ENCODE measurements at places on chromosomes 16 and 17. TPM values are rescaled to one million over a fixed set of nuclear protein-coding genes. Genes with fewer than 3 reads are reported as not detected.

- no peak overlapping the region for H3K4me3 ChIP-seq
- no peaks in the 10 kb centered on the region for H3K27me3 ChIP-seq
- H3K36me3 ChIP-seq, result no peaks in the 10 kb centered on the region
- H3K4me1 ChIP-seq, result no peaks in the 10 kb centered on the region
Observed at GRCh38 chr17:53186001-53186400, 636.7 kb upstream of the KIF2B start.

The SMIM36 gene
- total RNA-seq, result not detected

- no peak for DNase-seq
- no peaks in the 10 kb centered on the region for H3K27me3 ChIP-seq
- no peak overlapping the region for H3K4me3 ChIP-seq
- H3K36me3 ChIP-seq, result peaks cover 98% of the 10 kb centered on the region
Observed at GRCh38 chr17:81272616-81273015, 22.5 kb downstream of the SLC38A10 start.

GRCh38 chr17:31488264-31488981, 96.9 kb downstream of the RAB11FIP4 start:
- H3K27me3 ChIP-seq, result no peaks in the 10 kb centered on the region
- peak; percentile 66 for DNase-seq
- H3K27ac ChIP-seq, result peak overlapping the region; percentile 93
- H3K4me3 ChIP-seq, result peak overlapping the region; percentile 47

The PERCC1 gene
- total RNA-seq, result not detected

The SLC25A10 gene
- 17.6 TPM for total RNA-seq

DNA sequence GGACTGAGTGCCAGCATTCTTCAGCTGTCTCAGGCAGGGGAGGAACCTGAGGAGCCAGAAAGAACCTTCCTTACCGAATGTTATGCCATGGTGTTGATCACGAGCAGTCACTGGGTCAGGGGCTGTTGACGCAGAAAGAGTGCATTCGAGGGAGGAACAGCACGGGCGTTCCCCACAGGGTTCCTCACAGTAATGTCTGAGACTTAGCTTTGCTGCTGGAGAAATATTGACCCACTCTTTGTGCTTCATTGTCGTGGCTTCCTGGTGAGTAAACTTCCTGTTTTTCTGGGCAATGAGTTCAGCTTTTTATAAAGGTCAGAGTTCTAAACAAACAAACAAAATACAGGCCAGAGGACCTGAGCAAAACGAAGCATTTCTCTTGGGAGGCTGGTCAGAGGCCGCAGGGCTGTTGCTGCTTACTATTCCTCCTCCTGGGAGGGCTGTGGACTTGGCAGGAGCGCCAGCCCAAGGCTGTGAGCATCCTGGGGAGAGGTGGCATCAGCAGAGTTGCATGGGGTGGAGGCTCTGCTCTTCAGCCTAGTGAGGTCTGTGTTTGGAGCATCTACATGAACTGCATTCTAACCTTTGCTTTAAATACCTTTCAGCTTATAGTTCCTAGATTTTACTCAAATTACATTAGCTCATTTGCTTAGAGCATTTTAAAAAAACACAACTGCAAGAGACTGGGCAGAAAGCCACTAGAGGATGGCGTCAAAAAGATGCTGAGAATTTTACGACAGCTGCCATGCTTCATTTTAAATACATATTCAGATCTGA, 143.1 kb upstream of the CACNG5 start:
- H3K27ac ChIP-seq, result no peak overlapping the region
- H3K4me3 ChIP-seq, result no peak overlapping the region
- no peaks in the 10 kb centered on the region for H3K27me3 ChIP-seq
- H3K36me3 ChIP-seq, result peaks cover 27% of the 10 kb centered on the region
- DNase-seq, result no peak
- peaks cover 10% of the 10 kb centered on the region for H3K4me1 ChIP-seq

GRCh38 chr17:6474376-6474775, 30.1 kb downstream of the PIMREG start:
- H3K27me3 ChIP-seq, result no peaks in the 10 kb centered on the region
- H3K36me3 ChIP-seq, result peaks cover 19% of the 10 kb centered on the region
- no peak for DNase-seq
- no peak overlapping the region for H3K4me3 ChIP-seq
- H3K4me1 ChIP-seq, result no peaks in the 10 kb centered on the region

The NPIPB9 gene
- total RNA-seq, result not detected

GRCh38 chr17:71071837-71072236, 902.5 kb downstream of the KCNJ2 start:
- H3K4me3 ChIP-seq, result no peak overlapping the region
- H3K36me3 ChIP-seq, result no peaks in the 10 kb centered on the region
- no peak for DNase-seq
- no peaks in the 10 kb centered on the region for H3K27me3 ChIP-seq

- H3K36me3 ChIP-seq, result no peaks in the 10 kb centered on the region
- H3K27ac ChIP-seq, result no peak overlapping the region
- no peaks in the 10 kb centered on the region for H3K4me1 ChIP-seq
- DNase-seq, result no peak
Observed at GRCh38 chr16:35744726-35745125, 2285.3 kb downstream of the TP53TG3F start.

DNA sequence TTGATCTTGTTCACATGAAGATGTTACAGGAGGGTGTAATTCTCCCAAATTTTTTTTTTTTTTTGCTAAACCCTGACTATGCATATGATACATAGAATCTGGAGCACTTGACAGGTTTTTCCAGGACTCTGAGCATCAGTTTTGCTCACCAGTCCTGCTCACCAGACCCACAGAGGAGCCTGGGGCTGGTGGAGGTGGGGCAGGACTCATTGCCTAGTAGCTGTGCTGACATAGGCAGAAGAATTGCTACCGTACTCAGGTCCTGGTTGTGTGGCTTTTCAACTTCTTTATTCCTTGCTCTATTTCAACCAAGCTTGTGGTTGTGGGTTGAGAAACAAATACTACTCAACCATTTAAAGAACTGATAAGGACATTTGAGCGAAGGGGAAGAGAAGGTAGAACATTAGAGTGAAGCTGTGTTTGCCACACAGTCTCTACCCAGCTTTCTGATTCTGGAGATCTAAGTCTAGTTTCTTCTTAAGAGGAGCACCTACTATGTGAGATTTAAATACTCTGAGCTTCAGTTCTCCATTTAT, 212.4 kb downstream of the UTP18 start:
- no peaks in the 10 kb centered on the region for H3K4me1 ChIP-seq
- no peak for DNase-seq
- no peak overlapping the region for H3K27ac ChIP-seq
- no peaks in the 10 kb centered on the region for H3K36me3 ChIP-seq
- peaks cover 17% of the 10 kb centered on the region for H3K27me3 ChIP-seq
- H3K4me3 ChIP-seq, result no peak overlapping the region

DNA sequence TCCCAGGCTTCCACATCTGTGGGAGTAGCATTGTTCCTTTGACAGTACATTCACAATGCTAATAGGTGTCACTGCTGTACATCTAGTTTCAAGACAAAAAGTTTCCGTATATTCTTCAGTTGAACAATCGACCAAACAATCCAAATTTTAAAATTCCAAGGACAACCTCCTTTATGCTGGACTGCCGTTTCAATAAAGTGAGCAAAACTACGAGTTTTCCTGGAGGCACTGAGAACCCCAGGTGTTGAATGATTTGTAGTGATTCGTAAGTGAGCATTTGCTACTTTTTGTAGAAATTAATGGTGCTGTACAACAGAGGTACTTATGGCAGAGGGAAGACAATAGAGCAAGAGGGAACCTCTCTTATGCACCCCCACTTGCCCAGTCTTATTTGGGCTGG, 71.2 kb upstream of the NACA2 start:
- DNase-seq, result no peak
- H3K4me1 ChIP-seq, result no peaks in the 10 kb centered on the region
- no peak overlapping the region for H3K27ac ChIP-seq
- no peaks in the 10 kb centered on the region for H3K36me3 ChIP-seq

The NTN3 gene
- 1.8 TPM for total RNA-seq

The TM4SF5 gene
- total RNA-seq, result 6.7 TPM

DNA sequence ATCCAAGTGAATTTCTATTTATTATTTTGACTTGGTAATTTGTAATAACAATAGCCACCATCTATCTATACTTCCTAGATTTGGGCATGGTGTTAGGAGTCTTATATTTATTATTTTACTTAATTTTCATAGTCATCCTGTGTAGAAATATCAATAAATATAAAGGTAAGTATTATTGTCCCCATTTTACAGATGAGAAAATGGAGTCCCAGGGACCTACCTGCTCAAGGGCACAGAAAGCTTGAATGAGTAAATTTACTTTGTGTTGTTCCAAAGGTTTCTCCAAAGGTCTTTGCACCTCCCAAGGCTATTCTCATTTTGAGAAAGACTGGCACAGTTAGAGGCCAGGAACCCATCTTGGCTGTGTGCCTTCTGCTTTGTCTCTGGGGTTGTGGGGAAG, 738.3 kb downstream of the WWOX start:
- H3K27me3 ChIP-seq, result no peaks in the 10 kb centered on the region
- no peak overlapping the region for H3K27ac ChIP-seq
- H3K4me1 ChIP-seq, result peaks cover 3% of the 10 kb centered on the region

DNA sequence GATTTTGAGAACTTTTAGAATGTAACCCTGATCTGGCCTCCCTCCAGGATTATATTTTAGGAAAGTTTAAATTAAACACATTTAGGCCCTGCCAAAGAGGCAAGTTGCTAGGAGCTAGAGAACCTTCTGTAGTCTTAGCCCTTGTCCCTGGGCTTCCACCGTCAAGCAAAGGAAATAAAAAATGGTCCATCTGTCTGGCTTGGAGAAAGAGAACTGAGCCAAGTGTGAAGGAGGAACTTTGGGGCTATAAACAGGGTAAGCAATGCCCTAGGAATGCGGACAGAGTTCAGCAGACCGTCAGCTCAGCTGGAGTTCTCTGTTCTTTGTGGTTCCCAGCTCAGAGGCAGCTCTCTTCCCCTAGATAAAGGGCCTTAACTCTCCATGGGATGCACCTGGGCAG, 29.6 kb downstream of the RCVRN start:
- peaks cover 15% of the 10 kb centered on the region for H3K4me1 ChIP-seq
- no peak for DNase-seq
- no peak overlapping the region for H3K4me3 ChIP-seq
- H3K27ac ChIP-seq, result no peak overlapping the region
- no peaks in the 10 kb centered on the region for H3K36me3 ChIP-seq

DNA sequence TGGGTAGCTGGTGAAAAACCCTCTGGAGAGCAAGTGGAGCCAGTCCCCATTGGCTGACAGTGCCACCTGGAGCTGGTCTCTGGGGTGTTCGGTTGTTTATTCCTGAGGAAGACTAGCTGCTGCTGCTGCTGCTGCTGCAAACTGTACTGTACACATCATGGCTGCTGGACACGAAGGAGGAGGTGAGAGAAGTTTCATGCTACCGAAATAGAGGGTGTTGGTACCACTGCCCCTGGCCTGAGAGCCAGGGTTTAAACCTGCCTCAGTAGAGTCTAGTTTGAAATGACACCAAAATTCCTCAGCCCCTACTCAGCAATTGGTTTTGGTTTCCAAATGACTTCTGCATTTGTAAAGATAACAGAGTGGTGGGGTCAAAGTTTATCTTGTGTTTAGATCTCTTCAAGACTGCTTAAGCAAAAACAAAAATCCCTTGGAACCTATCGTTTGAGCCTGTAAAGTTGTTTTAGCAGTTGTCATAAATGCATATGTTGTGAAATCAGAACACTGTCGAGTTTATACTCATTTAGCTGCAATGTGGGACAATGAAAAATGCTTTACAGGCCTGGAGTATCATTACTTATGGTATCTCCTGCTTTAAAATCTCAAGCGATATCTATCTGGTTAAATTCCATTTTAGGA, 40.8 kb downstream of the CYB5B start:
- H3K4me1 ChIP-seq, result peaks cover 11% of the 10 kb centered on the region
- H3K4me3 ChIP-seq, result no peak overlapping the region
- H3K36me3 ChIP-seq, result peaks cover 20% of the 10 kb centered on the region

The EIF3CL gene
- 124 TPM for total RNA-seq

- H3K27ac ChIP-seq, result peak overlapping the region; percentile 73
- H3K36me3 ChIP-seq, result no peaks in the 10 kb centered on the region
- DNase-seq, result no peak
Observed at GRCh38 chr17:29642171-29642611, 19.5 kb upstream of the CORO6 start.

The CDT1 gene
- 147 TPM for total RNA-seq

GRCh38 chr16:27762441-27762840, 212.5 kb downstream of the KATNIP start:
- no peak for DNase-seq
- H3K36me3 ChIP-seq, result peaks cover 75% of the 10 kb centered on the region
- no peak overlapping the region for H3K4me3 ChIP-seq

DNA sequence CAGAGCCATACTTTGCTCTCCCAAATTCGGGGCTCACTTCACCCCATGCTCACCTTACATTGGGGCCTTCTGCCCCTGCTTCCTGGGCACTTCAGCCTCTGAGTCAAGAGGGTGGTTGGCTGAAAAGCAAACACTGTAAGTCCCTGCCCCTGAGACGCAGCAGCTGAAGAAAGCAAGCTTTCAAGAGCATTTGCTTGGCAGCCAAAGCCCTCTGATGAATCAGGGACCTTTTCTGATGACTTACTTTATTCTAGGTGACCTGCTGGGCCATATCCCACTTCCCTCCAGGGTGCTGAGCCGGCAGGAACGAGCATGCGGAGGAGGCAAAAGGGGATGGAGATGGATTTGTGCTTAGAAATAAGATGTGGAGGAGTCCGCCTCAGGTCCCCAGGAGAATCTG, 147.0 kb upstream of the TNRC6C start:
- no peak overlapping the region for H3K27ac ChIP-seq
- no peaks in the 10 kb centered on the region for H3K27me3 ChIP-seq

The HOXB8 gene
- 8.4 TPM for total RNA-seq

- DNase-seq, result no peak
- no peaks in the 10 kb centered on the region for H3K4me1 ChIP-seq
- no peaks in the 10 kb centered on the region for H3K27me3 ChIP-seq
- no peaks in the 10 kb centered on the region for H3K36me3 ChIP-seq
Observed at GRCh38 chr17:59510611-59511010, 54.8 kb upstream of the DHX40 start.

Data from stomach (tissue), 19 donors.